ENCODE measurements at places on chromosomes 11 and 22.

DNA sequence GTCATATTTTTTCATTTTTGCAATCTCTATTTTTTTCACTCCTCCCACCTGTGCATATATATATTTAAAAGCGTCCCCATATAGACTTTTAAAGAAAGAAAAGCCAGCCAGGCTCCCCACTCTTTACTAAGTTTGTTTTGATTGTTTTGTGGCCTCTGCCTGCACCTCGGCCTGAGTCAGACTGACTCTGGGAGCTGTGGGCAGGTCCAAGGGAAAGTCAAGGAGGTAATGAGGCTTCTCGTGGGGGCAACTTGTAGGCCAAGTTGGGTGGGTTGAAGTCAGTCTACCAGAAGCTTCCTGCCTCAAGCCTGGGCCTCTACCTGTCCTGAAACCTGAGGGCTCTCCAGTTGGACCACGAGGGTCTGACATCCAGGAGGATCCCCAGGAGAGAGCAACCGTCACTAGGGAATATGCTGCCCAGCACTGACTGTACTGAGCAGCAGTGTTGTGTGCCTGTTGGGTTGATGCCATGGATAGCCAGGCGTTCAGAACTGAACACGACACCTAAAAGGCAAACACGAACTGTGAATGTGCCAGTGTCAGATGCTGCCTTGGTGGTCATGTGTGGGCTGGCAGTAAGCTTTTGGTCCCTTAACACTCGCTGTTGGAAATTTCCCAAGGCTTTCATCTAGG is 58.8 kb downstream of the BMAL1 start:
- DNase-seq = no peak

- no peak for DNase-seq
These were observed 11.6 kb downstream of the CD59 start for GRCh38 chr11:33724644-33725035.

DNA sequence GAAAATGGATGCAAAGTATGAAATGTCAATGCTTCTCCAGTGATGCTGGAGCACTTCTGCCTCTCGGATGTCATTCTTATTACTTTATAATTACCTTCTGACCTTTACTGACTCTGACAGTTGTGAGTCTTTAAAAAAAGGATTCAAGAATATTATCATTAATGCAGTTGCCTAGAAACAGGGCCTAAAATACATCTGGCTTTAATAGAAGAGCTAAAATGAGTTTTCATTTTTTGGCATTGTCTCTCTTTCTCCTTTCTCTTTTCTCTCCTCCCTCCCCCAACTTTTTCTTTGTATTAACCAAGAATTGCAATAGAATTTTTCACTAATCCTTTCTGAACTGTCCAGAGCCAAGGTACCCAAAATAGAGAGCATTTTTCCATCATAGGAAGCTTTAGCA is 45.9 kb downstream of the FDX1 start:
- DNase-seq = no peak

GRCh38 chr11:78209478-78209877 is 20.8 kb downstream of the USP35 start:
- DNase-seq = no peak

DNA sequence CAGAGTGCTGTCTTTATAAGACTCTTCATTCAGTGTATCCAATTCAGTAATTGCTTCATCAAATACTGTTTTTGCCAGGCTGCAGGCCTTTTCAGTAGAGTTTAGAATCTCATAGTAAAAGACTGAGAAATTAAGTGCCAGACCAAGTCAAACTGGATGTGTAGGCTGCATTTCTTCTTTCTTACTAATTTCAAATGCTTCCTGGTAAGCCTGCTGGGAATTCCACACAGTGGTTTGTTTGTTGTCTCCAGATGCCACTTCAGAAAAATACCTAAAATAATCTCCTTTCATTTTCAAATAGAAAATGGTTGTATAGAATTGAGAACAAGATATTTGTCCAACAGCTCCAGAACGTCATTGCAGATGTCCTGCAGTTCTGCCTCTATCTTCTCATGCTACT is 34.7 kb downstream of the LDHAL6A start:
- DNase-seq = no peak

DNA sequence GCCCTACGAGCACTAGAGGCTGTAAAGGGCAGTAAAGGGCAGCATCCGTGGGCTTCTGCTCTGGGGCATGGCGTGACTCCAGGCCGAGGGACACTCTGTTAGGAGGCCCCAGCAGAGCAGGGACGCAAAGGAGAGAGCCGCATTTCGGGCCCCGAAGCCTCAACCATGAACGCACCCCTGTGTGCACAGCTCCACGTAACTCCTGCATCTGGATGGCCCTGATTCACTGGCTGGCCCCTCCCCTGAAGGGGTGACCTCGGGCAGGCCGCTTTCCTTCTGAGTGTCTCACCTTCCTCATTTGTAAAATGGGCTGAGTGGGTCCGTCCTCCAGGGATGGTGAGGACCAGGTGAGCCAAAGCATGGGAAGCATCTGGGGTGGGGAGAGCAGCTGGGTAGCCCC is 13.6 kb downstream of the SHISAL1 start:
- no peak for DNase-seq

All from progenitor cell of endocrine pancreas (in vitro differentiated cells).